ENCODE measurements at places on chromosomes 4 and X.

GRCh38 chrX:54926978-54927377 lies 6.4 kb downstream of the TRO start:
- DNase-seq: no peak

- no peak for DNase-seq
These were observed at the start of gene AVPR2 for GRCh38 chrX:153903991-153904957. Gene AVPR2, plus strand, starts transcription at chrX:153904673. Its CDS starts 473 bp downstream, at chrX:153905146.

DNA sequence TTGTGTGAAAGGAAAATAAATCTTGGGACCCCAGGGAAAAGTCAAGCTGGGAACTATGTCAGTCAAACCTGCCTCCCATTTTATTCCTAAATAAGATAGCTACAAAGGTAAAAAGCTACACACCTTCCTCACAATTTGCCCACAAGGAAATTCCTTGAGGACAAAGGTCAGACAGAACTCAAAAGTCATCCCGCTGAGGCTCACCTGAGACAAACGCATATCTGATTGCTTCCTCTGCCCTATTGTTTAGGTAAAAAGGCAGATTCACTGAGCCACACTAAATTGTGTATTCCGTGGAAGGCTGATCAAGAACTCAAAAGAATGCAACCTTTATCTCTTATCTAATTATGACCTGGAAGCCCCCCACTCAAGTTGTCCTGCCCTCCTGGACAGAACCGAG lies 58.7 kb upstream of the MAML3 start:
- no peak for DNase-seq

- DNase-seq: peak; percentile 40
These were observed 48.6 kb downstream of the ACOX3 start for GRCh38 chr4:8391972-8392371.

- no peak for DNase-seq
These were observed 3.1 kb downstream of the MAMLD1 start for GRCh38 chrX:150365990-150366911.
